ENCODE measurements at places on chromosomes 3 and 15. TPM values are rescaled to one million over a fixed set of nuclear protein-coding genes. Genes with fewer than 3 reads are reported as not detected.

SNTN gene
- not detected for total RNA-seq

CNBP gene
- 296 TPM for total RNA-seq

ZCWPW2 gene
- total RNA-seq, result not detected

WDR93 gene
- not detected for total RNA-seq

TRANK1 gene
- 36.4 TPM for total RNA-seq

ASB14 gene
- total RNA-seq, result not detected

SLC2A2 gene
- total RNA-seq, result not detected

GRCh38 chr3:38722781-38723568 lies 73.5 kb upstream of the SCN5A start:
- no peak for DNase-seq

DNA sequence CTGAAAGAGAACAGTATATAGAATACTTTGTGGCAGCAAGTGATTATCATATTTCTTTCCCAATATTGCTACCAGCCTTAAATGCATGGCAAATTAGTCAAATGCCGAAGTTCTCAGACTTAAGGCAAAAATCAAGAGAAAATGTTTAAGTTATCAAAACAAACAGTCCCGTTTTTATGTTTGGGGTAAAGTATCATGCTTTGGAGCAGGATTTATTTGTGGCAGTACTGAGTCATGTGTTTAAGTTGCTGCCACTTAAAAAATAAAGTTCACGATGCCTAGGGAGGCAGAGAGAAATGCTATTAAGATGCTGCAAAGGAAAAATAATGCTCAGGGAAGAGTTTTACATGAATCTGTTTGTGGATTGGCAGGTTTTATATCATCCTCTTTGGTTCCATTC lies 417.4 kb upstream of the MDFIC2 start:
- DNase-seq, result no peak

DNA sequence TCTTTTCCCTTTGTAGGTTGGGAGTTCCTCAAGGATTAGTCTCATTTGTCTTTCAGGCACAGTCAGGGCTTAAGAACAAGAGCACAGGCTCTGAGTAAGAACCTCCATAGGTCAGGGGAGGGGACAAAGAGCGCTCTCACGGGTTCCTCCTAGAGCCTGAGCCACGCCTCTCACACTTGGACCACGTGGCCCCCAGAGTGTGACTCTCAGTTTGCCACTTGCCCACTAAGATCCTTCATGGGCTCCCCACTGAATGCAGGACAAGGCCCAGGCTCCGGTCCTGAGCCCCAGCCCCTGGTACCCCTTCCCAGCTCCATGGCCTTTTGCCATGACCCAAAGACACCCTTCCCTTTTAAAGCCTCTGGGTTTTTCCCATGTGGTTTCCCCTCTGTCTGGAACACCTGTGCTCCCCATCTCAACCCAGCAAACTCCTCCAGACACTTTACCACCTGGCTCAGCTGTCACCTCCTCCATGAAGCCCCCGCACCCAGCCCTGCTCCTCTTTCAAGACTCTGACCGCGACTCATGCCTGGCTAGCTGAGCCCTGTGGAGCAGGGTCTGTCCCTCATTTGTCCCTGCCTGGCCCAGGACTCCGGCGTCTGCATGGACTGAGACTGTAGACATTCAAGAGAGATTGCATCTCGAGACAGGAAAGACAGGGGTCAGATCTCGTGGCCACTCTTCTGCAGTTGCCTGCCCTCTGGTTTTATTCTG lies 32.7 kb downstream of the IQSEC1 start:
- peak; percentile 39 for DNase-seq

GRCh38 chr3:129195731-129196256 lies 12.1 kb upstream of the CNBP start:
- DNase-seq, result no peak

GRCh38 chr3:172155897-172156585 lies 116.7 kb downstream of the FNDC3B start:
- DNase-seq, result no peak

GRCh38 chr15:59456114-59456513 lies 18.1 kb downstream of the FAM81A start:
- no peak for DNase-seq

DNA sequence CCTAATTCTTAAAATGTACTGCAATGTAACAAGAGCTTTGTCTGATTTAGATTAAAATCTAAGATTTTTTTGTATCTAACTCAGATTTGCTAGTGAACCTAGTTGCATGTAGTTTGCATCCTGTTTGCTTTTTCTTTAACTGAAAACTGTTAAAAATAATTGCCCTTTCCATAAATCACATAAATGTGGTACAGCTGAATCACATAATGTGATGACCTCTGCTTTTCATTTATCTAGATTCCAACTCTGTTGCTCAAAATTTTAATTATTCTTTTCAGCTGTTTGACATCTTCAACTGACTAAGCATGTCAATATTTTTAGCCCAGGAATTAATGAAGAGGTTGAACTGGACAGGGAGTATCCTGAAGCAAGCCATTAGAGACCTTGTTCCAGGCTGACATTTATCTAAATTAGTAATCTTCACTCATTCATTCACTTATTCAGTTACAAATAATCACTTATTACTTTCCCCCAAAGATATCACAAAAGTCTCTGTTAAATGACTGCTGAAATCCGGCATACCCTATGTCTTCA lies 101.9 kb upstream of the PLXND1 start:
- no peak for DNase-seq

- DNase-seq, result no peak
Measured at GRCh38 chr15:74385733-74386132, 18.3 kb upstream of the CYP11A1 start.

DNA sequence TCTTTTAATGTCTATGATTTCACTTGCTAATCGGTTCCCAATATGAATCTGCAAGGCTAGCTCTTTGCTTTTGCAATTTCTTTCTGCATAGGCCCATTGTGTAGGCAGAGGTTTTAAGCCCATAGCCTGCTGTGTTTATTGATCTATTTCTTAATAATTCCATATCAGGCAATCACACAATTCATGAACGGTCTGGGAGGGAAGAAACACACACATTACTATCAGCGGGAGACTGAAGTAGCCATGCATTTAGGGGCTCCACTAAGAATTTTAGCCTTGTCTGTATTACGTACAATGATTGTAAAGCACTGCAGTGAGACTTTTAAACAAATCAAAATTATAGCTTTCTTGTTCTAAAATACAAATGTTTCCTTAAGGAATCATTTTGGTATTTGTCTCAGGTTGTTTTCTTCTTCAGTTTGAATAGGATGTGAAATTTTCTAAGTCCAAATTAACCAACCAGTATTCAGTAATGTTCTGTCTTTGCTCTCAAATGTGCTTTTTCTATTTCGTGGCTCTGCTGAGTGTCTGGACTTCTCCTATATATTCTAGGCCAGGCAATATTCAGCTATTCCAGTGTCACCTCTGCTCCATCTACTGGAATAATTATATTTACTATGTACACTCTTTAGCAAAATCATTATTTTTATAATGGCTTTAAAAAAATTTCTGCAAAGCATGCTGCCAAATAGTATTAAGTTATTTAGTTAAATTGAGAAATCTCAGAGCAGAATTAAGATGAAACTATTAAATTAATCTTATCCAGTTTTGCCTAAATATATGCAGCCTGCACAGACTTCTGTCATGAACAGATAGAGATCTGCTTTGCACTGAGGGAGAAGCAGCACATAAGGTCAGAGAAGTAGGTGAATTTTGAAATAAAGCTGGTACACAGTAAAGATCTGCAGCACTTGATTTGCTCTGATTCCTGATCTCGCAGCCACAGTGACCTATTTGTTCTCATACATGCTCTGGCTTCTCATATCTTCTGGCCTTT lies 103.0 kb upstream of the NAALADL2 start:
- DNase-seq, result no peak

DNA sequence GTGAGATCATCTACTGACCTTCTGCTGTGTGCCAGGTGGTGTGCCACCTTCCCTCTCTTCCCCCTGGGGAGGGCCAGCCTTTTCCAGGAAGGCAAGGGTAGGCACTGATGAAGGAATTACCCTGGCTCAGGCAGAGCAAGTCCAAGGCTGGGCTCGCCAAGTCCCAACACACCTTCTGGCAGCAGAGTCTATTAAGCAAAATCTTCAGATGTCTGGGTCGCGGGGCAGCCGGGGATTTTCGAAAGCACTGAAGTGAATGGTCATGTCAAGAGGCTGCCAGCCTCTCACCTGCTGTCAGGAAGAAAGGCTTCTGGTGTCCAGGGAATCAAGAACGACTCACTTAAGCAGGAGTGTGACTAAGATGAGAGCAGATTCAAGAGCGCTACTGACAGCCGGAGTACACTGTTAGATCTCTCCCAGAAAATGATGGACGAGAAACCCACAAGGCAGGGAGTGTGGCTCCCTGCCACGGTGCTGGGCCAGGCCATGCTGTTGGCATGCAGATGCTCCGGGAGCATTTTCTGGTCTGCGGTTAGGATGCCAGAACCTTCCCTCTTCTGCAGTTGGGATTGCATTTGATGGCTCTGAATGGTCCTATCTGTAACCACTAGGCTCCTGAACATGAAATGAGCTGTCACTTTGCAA lies 479.8 kb downstream of the SHQ1 start:
- DNase-seq, result no peak

DNA sequence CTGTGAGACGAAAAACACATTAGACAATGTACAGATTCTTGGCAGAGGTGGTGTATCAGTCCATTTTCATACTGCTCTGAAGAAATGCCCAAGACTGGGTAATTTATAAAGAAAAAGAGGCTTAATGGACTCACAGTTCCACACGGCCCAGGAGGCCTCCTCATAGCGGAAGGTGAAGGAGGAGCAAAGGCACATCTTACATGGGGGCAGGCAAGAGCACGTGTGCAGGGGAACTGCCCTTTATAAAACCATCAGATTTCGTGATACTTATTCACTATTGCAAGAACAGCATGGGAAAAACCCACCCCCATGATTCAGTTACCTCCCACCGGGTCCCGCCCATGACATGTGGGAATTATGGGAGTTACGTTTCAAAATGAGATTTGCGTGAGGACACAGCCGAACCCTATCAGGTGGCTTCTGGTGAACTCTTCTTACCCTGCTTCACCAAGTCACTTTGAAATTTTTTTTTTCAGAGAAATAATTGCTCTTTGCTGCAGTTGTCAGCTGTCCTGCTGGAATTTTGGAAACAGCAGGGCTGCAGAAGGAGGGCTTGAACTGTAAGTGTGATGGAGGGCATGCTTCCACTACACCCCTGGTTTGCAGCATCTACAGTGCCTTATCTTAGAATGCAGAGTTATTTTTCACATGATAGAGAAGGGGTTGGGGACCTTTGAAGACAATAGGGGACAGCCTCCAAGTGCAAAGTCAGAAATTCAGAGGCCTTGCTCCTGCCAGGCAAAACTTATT lies 2.9 kb upstream of the IGF2BP2 start:
- DNase-seq, result no peak

DNA sequence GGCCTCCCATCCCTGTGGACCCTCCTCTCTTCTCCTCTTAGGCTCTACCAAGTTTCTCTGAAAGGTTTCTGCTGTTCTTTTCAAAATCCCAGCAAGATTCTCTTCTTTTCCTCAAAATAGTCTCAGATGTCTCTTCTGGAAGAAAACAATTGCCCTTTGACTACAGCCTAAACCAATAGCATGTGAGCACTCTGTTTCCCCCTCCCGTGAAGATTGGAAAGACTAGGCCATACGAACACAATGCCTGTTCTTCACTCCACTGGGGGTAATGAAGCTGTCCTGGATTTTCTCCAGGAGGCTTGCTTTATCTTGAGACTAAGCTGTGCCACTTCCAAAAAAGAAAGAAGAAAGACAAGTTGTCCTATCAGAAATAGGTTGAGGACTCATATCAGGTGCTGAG lies 178.7 kb upstream of the MCTP2 start:
- no peak for DNase-seq

DNA sequence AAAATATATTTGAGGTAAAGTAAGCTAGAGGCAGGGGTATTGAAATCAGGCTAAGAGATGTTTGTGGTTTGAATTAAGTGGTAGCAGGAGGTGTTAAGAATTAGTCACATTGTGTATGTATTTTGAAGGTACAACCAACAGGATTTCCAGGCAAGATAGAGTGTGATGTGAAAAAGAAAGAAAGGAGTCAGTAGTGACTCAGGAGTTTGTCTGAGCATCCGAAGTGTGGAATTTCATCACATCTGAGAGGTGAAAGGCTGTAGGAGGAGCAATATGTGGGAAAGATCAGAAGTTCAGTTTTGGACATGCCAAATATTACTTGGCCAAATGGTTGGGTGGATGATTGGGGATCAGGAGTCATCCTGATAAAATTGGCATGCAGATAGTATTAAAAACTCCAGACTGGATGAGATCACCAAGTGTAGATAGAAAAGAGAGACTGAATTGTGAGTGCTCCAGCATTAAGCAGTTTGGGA lies 32.1 kb upstream of the EBLN2 start:
- no peak for DNase-seq

DNA sequence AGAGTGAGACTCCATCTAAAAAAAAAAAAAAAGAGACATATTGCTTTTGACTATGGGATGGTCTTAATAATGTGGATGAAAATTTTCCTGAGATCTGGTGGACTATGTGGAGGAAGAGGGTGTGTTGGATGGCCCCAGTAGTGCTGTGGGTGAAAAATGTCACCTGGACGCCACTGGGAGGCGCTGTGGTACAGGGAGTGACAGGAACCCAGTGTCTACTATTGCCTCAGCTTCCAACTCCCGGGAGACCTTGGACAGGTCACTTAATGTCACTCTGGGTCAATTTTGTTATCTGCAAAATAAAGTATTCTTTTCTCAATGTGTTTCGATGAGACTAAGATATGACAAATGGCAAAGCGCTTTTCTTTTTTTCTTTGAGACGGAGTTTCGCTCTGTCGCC lies 27.7 kb upstream of the DCP1A start:
- DNase-seq, result peak; percentile 3

GRCh38 chr3:128878011-128878457 lies 1.4 kb upstream of the ACAD9 start:
- DNase-seq, result no peak

GRCh38 chr3:166810741-166811445 lies 569.2 kb downstream of the ZBBX start:
- no peak for DNase-seq

GRCh38 chr3:178075344-178075743 lies 460.9 kb upstream of the KCNMB2 start:
- DNase-seq, result no peak

DNA sequence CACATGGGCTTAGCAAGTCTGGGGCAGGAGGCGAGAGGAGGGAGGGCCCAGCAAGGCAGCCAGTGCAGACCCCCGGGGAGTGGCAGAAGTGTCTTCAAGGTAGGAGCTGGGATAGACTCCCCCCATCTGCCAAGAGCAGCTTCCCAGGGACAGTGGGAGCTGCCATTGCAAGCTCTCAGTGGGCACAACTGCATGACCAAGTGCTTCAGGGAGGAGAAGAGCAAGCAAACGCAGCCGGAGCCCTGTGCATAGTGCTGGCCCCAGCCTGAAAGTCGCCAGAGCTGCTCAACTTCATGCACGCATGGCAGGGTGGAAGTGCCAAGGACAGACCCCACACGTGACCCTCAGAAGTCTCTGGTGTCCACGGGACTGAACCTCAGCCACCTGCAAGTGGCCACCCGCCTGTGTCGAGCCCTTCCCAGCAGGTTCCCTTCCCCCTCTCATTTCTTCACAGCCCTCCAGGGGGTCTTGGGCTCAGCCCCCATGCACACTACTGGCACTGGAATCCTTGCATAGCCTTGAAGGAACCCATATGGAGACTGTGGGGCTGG lies 89.4 kb downstream of the PLXNA1 start:
- no peak for DNase-seq

All from CD8-positive, alpha-beta T cell (primary cell).